ENCODE measurements at places on chromosomes 1 and 21. TPM values are rescaled to one million over a fixed set of nuclear protein-coding genes. Genes with fewer than 3 reads are reported as not detected.

The LGR6 gene
- total RNA-seq: 1.4 TPM

- no peak for DNase-seq
Observed at GRCh38 chr1:25356848-25357247, 18.7 kb downstream of the TMEM50A start.

GRCh38 chr21:23217597-23217996 is 2219.4 kb downstream of the NCAM2 start:
- no peak for DNase-seq

GRCh38 chr1:24555591-24556413 is at the start of gene NCMAP:
Gene NCMAP, plus strand, starts transcription at chr1:24556087. Its CDS starts 39,344 bp downstream, at chr1:24595431.
- DNase-seq: peak; percentile 80

DNA sequence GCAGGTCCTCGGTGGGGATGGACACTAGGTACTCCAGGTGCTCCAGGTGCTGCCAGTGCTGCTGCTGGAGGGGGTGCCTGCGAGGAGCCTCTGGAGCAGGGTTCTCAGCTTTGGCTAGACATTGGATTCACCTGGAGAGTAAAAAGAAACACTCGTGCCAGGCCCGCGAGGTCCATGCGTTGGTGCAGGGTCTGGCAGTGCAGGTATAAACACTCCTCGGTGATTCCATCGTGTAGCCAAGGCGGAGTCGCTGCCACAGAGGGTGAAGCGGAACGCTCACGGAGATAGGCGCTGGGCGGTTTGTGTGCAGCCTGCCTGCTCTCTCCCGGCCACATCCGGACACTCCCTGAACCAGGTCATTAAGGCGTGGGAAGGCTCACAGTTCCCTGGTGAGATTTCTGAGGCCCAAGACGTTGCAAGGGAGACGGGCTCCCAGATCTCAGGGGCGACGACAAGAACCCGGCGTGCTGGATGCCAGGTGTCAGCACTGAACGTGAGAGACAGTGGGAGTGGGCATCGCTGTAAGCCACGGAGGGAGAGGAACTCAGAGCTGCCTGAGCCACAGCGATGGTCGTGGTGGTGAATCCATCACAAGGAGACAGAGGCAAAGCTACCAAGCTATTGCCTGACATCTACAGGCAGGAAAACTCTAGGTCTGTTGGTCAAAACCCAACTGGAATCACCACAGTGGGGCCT is 17.2 kb upstream of the SUMO3 start:
- DNase-seq: no peak

DNA sequence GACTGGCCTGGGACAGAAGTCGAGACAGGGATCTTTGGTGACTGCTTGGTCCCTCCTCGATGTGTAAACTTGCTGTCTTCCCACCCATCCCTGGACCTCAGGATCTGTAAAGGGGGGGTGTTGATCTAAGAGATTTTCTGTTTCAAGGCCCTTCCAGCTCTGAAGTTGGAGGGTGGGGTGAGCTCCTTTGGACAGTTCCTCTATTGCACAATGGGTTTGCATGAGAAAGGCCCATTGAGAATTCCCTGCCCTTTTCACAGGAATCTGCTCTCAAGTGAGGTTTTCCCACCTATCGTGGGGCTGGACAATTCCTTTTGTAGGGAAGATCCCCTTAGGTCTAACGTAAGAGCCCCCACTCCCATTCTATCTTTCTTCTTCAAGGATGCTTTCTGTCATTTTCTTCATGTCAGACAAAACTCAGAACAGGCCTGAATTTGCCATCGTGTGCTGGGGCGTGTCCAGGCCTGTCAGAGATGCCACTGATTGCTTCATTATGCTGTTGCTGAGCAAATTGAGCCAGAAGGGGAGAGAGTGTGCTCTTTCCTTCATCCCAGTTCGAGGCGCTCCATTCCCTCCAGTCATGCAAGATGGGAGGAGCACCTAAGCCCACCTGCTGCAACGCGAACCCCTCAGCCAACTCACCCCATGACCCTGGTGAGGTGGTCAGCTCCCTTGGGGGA is 149.9 kb upstream of the IGSF21 start:
- DNase-seq: no peak
